ENCODE measurements at places on chromosomes 6 and 20. TPM values are rescaled to one million over a fixed set of nuclear protein-coding genes. Genes with fewer than 3 reads are reported as not detected.
A peak's percentile ranks its signal among the peaks of the same experiment; 100 is the strongest.

DNA sequence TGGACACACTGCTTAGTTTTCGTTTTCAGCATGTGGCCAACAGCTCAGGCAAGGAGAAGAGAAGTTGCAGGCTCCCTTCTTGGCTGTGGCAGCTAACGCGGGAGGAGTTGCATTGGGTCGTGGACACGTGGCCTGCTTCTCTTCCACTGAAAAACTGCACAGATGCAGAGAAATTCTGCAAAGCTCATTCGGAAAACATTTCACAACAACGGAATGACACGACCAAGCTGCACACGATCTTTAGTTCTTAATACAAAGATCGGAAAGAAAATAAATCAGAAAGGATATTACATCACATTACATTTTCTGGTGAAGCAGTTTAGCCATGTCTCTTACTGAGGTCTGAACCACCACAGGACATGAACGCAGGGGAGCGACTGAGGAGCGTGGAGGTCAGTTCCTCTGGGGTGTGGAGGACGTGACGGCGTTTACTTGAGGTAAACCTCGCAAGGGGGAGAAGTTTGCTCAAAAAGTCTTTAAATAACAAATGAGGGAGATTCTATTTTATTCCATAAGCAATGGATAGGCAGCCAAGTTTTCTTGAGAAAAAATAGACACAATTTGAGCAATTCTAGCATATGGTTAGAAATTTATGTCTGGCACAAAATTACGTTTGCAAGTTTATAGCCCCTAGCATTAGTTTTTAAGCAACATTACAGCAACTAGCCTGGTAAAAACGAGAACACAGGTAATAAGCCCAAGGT, 178.3 kb downstream of the THBS2 start:
- no peak for DNase-seq

- no peak for DNase-seq
These were observed 1.1 kb downstream of the SRMS start for GRCh38 chr20:63546256-63546955.

DNA sequence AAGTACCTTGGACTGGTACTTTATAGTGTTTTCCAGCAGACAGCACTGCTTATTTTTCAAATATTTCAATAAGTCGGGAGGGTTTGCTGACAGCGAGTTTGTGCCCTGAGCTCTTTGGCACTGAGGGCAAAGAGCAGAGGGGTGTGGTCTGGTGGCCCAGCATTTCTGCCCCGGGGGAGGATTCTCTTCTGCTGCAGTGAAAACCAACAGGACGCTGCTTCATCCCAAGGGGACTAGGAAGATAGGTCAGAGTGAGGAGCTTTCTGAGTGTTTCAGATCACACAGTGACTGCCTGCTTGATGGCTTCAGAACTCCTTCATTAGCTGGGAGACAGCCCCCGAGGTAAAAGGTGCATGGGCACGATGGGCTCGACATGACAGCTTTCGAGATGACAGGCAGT, 8.6 kb downstream of the ULBP2 start:
- DNase-seq: no peak

DNA sequence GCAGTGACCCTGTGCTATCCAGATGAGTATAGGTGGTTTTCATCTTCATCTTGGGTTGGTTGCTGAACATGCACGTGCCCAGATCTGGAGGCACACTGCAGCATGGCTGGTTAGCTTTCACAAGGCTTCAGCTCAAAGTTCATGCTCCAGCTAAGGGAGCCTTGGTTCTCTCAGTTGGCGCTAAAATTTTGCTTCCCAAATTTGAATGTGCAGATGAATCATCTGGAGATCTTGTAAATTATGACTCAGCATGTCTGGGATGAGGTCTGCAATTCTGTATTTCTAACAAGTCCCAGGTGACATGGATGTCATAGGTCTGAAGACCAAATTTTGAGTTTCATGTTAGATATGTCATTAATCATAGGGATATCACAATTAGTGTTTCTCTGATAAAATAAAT, 230.8 kb downstream of the FOXA2 start:
- DNase-seq: no peak

GRCh38 chr6:111721753-111722154, 116.1 kb upstream of the TRAF3IP2 start:
- peak; percentile 11 for DNase-seq

DNA sequence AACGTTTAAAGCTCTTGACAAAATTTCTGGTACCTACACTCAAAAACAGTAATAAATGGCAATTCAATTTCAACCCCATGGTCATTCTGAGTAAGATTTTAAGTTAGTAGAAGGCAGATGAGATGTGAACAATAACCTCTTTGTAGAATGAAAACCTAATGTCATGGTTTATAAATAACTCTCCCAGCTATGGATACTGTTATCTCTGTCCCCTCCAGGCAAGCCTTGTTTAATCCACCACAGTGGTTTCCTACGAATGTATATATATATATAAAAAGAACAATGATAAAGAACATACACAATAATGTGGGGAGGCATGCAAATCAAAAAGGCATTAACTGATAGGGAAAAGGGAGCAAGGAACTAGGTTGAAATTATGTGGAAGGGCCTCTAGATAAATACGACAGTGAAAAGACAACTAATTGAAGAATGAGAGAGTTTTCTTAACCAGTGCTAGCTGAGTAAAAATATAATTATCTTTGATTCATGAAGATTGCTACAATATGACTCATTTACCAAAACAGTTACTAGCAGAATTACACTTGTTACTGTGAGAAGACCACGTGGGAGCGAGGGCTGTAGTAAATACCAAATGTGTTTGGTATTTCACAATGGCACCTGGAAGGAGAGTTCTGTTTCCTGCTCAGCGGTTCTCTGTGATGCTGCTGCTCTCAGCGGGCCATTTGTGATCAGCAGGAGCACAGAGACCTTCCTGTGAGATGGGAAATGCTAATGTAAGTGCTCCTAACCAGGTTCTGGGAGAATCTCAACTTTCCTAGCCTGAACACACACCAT, 173.7 kb downstream of the MBOAT1 start:
- DNase-seq: no peak

DNA sequence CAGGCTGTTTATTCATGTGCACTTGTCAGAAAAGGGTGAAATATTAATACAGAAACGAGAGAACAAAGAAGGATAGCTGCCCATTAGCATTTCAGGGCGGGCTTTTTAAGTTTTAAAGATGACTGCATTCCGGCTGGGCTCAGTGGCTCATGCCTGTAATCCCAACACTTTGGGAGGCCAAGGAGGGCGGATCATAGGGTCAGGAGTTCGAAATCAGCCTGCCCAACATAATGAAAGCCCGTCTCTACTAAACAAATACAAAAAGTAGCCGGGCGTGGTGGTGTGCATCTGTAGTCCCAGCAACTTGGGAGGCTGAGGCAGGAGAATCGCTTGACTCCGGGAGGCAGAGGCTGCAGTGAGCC, 130.5 kb downstream of the HFE start:
- DNase-seq: no peak

DNA sequence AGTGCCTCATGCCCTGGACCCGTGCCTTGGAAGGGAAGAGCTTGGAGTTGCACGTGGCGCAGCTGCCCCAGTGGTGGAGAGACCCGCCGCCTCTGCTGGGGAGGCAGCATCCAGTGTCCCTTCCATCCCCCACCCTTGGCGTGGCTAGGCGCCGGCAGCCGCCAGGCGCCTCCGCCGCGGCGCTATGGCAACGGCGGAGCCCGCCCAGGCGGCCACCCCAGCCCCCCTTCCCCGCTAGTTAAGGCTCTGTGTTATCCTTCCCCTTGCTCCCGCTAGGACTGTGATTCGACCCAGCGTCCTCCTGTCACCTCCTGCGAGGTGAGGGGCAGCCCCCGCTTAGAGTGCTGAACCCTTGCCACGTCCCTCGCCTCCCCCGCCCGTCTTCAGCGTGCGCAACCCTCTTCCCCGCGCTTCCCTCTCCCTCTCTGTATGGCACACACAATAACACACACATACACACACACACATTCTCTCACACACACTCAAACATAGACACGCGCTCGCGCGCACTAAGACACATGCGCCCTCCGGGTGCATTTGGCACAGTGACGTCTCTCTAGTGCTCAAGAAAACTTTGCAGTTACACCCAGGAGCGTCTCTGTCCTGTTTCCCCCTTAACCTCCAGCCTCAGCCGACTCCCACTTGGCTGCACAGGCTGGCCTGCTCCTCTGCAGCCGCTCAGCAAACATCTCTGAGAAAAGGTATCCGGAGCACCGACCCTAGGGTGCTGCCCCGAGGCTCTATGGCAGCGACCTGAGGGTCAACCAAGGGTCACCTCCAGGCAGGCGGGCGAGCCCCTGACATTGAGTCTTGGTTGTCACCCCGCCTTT, 8.5 kb downstream of the GRIK2 start:
- DNase-seq: no peak

DNA sequence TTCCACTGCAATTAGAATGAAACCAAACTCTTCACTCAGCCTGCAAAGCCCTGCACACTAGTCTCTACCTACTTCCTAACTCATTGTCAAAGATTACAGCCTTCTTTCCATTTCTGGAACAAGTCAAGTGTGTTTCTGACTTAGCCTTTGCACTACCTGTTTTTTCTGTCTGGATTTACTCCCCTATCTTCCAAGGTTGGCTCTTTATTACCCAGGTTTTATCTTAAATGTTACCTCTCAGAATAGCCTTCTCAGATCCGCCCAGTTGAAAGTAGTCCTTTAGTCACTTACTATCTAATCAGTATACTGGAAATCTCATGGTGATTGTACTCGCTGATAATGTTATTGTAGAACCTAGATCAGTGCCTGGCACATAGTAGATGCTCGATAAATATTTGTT, 42.7 kb downstream of the TBPL1 start:
- DNase-seq: no peak

DNA sequence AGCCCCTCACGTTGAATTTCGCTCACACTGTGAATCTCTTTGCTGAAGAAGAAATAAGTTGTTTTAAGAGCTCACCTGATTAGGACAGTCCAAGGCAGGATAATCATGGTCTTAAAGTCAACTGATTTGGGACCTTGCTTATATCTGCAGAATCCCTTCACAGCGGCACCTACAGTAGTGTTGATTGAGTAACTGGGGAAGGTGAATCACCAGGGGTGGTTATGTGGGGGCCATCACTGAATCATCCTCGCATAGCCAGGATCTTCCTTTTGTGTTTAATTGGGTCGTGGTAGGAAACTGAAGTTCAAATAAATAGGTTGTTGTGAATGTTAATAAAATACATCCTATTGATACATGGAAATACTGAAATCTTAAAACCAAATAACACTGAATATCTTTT, 20.2 kb upstream of the MICA start:
- DNase-seq: no peak

DNA sequence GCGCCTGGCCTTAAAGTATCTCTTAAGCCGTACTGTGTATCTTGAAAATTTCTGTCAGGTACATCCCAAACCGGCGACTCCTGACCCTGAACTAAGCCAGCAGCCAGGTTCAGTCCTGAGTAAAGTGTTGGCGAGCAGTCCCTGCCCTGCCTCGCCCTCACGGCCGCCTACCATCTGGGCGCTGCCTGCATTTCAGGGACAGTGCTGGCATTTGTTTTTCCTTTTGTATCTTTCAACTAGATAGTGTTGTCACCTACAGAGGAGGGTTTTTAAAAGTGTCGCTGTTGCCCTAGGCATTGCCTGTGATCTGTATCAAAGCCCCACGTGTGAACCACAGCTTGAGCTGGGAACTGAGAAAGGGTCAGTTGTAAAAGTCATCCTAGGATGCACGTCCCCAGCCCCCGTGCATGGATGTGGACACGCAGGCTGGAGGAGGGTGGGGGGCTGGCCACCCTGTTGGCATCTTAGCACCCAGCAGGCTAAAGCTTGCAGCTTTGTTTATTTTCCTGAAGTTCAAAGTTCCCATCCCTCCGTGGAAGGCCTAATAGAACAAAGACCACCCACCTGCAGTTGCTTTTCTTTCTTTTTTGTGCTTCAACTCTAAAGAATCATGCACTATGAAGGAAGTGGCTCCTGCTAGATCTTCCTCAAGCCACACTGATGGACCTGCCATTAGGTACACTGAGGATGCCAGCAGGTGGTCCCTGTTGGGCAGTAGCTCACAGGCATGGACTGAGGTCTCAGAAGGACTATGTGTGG, 136.8 kb downstream of the ZDHHC14 start:
- DNase-seq: no peak

DNA sequence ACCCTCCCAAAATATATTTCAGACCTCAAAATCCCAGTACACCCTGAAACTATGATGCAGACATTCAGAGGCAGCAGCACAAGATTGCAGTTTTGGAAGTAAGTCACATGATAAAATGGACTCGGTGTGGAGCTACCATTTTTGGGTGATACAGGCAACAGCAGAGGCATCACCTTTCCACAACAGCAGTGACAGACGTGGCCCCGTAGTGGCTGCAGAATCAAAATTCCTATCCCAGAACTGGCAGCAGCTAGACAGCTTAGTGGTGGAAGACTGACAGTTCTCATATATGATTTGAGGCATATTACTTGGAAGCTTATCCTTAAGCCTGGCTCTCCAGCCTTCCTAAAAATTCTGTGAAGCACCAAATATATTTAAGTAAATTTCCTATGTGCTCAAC, 19.9 kb downstream of the PLN start:
- DNase-seq: no peak

DNA sequence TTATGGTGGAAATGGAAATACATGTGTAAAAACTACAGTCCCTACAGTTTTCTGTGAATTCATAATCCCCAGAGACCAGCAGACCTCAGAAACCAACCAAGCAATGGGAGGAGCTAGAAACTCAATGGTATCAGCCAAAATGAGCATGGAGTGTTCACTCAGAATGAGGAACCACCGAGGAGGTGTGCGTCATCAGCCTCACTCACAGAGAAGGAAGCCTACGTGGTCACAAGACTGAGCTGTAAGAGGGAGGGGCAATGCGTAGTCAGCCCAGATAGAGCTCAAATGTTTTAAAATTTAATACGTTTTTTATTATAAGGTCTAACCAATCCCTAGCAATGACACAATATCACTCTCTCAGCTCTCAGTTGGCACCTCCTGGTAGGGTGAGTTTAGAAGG, 17.4 kb downstream of the MYLK4 start:
- DNase-seq: peak; percentile 72

DNA sequence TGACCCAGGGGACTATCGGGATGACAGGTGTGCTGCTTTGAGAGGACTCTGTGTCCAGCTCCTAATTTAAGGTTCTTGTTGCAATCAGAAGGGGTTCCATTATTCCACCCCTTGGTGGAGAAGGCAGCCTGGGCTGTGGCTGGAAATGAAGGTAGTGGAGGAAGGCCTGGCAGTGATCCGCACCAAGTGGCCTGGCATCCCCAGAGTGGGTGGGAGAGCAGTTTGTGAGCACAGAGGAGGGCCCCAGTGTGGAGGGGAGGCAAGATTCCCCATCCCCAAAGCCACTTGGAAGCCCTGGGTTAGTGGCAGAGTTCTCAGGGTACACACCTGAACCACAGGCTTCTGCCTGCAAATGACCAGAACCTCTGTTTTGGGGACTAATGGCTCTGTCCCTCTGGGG, 2.3 kb downstream of the TGM3 start:
- no peak for DNase-seq

Gene NOP56
- total RNA-seq: 79.1 TPM

Gene FAM217A
- not detected for total RNA-seq

Gene ADGRG6
- 4.8 TPM for total RNA-seq

Gene ZNF334
- total RNA-seq: 15.0 TPM

Gene PACSIN1
- total RNA-seq: 0.11 TPM

Gene DYNLT2
- total RNA-seq: 0.50 TPM

Gene FILIP1
- 5.1 TPM for total RNA-seq

Data from thyroid gland (tissue), 4 donors.